Femur (tissue), 1 donor: ENCODE measurements at places on chromosomes 5 and 9.

GRCh38 chr5:154740483-154740882 lies 14.7 kb upstream of the LARP1 start:
- DNase-seq = no peak

DNA sequence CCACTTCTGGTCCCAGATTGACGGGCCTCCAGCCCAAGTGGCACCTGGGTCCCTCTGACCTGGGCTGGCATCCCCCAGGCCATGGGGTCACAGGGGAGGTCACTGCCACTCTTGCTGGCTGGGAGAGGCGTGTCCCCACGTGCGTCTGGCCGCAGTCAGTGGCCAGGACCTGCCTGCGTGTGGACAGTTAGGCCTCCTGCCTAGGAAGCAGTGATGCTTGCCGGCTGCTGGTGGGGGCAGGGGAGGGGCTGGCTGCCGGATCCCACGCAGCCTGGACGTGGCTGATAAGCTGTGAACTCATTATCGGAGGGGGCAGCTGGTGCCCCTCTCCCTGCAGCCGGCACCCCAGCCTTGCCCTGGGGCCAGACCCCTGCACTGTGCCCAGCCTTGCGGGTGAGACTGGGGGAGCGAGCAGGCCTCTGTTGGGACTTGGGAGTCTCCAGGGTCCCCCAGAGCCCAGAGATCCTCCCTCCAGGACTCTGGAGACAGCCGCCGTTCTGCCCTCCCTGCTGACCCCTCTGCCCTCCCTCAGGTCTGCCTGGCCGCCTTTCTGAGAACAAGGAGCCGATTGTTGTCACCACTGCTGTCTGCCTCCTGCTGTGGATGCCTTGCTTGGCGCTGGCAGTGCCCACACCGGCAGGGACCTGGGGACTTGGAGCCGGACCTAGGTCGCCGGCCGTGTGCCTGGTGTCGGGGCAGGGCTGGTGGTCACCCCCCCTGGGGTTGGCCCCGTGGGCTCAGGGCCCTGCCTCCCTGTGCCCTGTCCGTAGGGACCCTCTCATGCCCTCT lies 12.3 kb downstream of the RXRA start:
- DNase-seq = no peak

GRCh38 chr5:112951124-112951702 lies 25.4 kb upstream of the DCP2 start:
- DNase-seq = no peak

- no peak for DNase-seq
Measured at GRCh38 chr5:94715768-94716167, 97.3 kb downstream of the SLF1 start.

DNA sequence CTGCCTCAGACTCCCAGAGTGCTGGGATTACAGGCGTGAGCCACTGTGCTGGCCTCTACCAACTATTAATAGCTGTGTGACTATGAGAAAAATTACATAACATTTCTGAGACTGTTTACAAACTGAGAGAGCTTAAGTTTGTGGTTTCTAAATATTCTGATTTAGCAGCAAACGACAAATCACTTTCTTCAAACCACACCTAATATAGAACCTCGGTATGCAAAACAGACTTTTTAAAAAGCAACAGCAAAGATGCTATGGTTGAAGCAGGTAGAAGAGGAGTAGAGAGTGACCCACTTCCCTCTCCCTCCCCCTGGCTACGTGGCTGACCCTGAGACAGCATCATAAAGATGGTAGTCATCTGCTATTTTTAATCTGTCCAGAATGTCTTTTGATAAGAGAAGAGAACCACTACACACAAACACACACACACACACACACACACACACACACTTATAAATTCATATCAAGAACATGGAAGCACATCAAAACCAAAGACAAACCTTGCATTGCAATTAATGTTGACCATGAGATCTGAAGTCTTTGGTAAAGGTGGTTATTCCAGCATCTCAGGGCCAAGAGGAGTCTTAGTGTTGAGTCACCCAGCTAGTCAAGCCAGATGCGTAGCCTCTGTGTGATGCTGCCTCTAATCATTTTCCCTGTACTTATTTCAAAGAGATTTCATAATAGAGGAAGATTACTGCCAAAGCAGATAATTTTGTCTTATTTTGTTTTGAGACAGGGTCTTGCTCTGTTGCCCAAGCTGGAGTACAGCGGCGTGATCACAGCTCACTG lies 58.1 kb upstream of the TMEM215 start:
- DNase-seq = no peak
